ENCODE measurements at places on chromosomes 12 and 14. TPM values are rescaled to one million over a fixed set of nuclear protein-coding genes. Genes with fewer than 3 reads are reported as not detected.

The PARPBP gene
- total RNA-seq: 14.3 TPM

The ITGB7 gene
- total RNA-seq: 0.98 TPM

The POLE gene
- 112 TPM for total RNA-seq

The CACNA2D4 gene
- total RNA-seq: 0.15 TPM

DNA sequence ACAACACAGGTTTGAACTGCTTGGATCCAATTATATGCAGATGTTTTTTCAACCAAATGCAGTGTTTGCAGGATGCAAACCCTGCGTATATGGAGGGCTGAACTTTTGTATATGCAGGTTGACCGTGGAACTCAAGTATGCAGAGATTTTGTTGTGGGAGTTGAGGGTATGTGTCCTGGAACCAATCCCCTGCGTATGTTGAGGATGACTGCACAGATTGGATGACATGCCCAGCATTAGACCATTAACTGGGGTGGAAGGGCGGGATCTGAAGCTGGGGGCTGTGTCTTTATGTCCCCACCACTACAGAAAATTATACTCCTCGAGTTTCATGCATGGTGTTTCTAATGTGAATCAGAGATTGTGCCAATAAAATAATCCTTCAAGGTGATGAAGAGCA lies 162.2 kb upstream of the RMST start:
- DNase-seq: no peak

DNA sequence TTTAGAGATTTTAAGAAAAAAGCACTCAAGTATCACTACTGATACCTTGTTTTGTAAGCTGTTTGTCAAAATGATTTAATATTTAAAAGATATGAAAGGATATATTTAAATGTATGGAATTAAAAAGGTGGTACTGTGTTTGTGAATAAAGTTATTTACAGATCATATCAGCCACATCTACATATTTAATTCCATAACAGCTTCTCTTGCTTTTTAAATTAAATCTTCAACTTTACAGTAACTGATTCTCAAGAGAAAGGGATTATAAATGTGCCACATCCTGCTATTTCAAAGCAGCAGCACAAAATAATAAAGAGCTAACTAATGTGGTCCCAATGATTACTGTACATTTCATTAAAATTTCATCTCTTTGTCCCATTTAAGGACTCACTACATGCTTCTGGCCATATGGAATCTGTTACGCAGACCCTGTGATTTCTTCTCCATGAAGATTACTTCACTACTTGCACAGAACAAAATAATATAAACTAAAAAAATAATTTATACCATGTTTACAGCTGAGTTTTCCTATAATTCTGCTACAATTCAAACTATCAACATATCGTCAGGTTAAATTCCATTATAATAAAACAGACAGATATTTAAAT lies 117.8 kb downstream of the MED13L start:
- DNase-seq: no peak

DNA sequence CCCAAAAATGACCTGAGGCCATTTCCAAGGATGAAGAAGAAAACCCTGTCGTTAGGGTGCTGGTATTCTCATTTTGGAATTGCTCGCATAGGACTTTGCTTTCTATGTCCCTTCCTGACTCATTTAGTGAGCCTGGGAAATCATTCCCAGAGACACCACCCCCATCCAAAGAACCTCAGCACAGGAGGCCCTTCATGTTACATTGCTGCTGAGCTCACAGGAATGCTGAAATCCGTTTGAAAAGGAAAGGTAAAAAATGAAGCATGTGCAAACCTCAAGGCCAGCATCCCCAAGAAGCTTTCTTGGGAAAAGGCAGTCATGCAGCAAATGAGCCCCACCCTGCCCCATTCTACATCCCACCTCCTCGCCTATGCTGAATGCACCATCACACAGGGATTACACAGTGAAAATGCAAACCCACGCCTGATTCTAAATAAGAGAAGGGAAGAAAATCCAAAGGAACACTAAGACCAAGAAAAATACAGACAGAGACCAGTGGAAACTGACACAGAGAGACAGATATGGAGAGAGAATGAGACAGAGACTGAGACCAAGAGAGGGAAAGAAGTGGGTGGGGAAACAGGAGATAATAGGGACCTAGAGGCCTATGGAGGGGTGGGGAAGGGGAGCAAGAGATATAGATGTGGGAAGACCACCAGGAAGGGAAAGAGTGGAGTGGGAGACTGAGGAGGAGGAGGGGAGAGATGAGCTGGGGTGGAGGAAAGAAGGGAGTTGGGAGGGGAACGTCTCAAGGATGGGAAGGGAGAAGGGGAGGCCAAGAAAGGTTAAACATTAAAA lies 33.5 kb downstream of the NIN start:
- DNase-seq: no peak

DNA sequence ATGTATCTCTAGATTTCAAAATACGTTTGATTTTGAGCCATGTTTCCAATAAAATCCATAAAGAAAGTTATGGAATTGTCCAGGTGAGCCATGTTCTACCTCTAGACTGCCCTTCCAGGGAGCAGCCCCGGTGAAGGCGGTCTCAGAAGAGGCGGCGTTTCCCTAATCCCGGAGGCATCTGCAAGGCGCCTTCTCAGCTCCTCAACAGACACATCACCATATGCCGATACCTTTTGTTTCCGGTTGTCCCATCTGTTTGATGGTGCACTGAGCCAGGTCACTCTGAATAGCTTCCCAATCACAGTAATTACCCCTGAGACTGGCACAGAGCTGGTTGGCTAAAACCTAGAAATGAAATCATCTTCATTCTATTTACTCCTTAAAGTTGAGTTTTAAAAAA lies 305.5 kb upstream of the FKBP4 start:
- no peak for DNase-seq

DNA sequence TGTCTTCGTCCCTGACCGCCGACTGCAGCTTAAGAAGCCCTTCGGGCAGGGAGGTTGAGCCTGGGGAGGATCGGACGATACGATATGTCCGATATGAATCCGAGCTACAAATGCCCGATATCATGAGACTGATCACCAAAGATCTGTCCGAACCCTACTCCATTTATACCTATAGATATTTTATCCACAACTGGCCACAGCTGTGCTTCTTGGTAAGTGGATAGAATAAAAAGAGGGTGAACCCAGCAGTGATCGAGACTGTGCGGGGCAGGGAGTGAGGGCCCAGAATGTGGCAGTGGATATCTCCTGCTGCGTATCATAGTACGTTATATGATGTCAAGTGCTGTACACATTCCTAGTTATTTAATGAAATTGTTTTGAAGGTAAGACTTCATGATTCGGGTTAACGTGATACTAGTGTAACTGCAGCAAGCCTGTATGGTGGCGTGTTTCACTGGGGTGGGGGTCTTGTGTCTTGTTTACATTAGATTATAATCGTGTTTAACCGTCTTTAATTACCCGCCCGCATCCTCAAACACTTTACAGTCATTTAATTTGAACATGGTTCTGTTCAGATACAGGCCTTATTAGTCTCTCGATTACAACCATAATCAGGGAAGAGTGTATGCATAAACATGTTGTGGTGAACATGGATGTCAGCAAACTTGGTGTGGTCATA lies 1.3 kb downstream of the NAA30 start:
- DNase-seq: no peak

- no peak for DNase-seq
Measured at GRCh38 chr14:96121660-96122395, 82.7 kb downstream of the C14orf132 start.

DNA sequence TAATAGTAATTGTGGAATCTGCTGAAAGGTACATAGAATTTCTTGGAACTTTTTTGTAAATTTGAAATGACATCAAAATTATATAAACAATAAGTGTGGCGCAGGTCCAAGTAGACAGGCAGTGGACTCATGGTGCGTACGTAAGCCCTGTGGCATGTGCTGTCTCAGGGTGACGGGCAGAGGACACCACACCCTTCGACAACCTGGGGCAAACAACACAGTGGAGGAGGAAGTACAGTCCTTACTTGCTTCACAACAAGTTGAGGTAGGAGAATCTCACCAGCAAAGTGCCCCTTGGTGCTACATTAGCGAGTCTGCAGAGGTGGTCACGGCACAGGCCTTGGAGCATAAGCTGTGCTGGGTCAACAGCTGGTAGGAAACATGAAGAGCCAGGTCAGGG lies 180.9 kb downstream of the AEBP2 start:
- no peak for DNase-seq

- no peak for DNase-seq
Measured at GRCh38 chr14:35470755-35471154, 63.2 kb upstream of the INSM2 start.
